ENCODE measurements at places on chromosomes 1 and 21.

- DNase-seq = no peak
Measured at GRCh38 chr1:226735576-226735975, 3.5 kb downstream of the ITPKB start.

DNA sequence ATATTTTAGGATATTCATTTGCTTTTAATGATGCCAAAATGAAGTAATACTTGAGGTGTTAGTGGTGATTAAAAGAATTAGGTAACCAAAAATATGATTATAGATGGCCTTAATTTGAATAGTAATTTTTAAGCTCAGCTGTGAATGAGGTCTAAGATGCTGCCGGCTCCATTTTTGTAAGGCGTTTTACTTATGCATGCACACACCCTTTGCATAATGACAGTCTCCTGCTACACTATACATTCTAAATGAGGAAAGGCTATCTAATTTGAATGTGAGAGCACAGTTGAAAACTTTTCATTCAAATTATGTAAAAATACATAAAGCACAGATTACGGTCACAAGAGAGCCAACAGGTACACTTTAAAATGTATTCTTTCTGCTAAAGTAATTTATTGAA lies 41.6 kb downstream of the RGS21 start:
- no peak for DNase-seq

DNA sequence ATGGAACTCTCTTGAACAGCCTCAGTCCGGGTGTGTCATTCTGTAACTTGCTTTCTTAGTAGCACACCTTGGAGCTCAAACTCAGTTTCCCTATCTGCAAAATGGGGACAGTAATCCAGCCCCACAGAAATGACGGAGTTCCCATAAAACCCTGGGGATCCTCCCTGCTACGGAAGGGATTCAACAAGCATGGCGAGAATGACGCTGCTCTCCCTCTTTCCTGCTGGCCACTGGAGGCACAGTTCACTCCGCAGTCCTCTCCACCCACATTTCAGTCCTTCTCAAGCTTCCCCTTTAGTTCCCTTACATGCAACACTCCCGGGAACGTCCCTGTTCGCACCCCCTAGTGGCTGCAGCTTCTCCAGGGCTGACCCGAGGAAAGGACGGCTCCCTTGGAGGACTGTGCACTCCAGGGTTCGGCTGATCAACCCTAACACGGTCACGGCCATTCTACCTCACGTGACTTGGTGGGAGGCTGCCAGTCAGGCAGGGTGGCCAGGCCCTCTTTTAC lies 20.6 kb downstream of the RUNX3 start:
- no peak for DNase-seq

GRCh38 chr1:52192436-52192835 lies 50.5 kb downstream of the ZFYVE9 start:
- no peak for DNase-seq

- DNase-seq = no peak
Measured at GRCh38 chr1:198517623-198518199, 22.8 kb downstream of the ATP6V1G3 start.
